ENCODE measurements at places on chromosomes 5 and 9.

GRCh38 chr5:139658928-139659667 is 10.9 kb downstream of the CXXC5 start:
- DNase-seq, result no peak

- DNase-seq, result no peak
Observed at GRCh38 chr9:1442105-1442504, 391.9 kb downstream of the DMRT2 start.

DNA sequence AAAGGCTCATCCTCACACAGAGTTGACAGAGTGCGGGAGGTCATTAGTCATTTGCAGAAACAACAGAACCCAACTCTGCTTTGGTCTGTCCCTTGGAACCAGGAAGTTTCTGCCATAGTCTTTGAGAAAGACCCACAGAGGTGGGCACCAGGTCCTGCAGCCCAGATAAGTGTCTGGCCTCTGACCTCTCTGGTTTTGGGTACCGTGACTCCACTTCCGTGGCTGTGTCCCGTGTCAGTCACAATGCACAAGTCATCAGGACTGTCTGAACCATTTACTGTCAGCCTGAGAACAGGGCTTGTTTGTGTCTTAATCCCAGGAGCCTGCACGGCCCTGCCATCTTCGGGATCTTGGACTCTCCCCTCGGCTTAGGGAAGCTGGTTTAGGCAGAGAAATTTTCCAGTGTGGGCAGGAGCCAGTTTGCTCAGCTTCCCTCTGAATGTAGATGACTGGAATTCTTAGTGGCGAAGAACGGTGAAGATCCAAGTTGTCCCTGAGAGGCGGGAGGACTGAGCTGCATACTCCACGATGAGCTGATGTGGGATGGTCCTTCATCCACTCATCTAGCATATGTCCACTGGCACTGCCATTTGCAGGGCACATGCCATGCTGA is 11.9 kb downstream of the GSN start:
- no peak for DNase-seq

GRCh38 chr5:40227931-40228330 is 451.8 kb upstream of the PTGER4 start:
- no peak for DNase-seq

GRCh38 chr5:56059854-56060253 is 65.1 kb upstream of the IL6ST start:
- no peak for DNase-seq

DNA sequence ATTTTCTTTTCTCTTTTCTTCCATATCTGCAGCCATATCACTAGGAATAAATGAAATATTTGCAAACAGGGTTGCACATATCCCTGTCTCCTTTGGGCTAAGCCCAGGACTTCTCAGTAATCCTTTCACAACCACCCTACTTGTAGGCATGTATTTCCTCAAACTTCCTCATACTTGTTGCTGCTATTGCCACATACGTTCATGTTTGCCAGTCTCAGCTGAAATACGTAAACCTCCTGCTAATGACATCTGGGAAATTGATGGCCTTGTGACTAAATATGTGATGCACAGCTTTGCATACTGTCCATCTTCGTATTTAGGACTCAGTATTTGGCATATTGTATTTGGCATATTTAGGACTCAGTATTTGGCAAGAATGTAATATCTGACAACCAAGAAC is 224.6 kb downstream of the PLK2 start:
- no peak for DNase-seq

DNA sequence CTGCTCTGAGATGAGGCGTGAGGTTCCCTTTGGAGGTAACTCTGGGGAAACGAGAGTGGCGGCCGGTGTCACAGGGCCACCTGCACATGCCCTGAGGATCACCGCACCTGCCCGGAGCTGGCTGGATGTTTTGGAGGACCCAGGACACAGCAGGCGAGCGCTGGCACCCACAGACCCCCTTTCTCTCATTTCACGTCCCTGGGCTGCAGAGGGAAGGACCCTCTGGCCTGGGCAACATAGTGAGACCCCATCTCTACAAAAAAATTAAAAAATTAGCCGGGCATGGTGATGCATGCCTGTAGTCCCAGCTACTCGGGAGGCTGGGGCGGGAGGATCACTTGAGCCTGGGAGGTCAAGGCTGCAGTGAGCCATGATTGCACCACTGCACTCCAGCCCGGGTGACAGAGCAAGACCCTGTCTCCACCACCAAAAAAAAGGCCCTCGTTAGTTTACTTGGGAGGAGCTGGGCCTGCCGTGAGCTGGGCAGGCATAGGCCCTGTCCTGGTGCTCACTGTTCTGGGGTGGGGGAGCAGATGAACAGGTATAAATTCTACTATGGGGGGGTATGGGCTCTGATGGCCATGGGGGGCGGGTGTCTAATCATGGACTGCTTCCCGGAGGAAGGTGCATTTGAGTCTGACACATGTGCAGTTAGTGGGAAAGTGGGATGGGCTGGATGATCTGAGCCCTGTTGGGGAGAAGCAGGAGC is 96.9 kb upstream of the RAPGEF1 start:
- no peak for DNase-seq

- no peak for DNase-seq
Observed at GRCh38 chr5:3359642-3360041, 236.0 kb upstream of the IRX1 start.

GRCh38 chr5:115815006-115815692 is 1.3 kb downstream of the CDO1 start:
- no peak for DNase-seq

GRCh38 chr5:146078566-146078965 is 26.8 kb downstream of the PLAC8L1 start:
- no peak for DNase-seq

DNA sequence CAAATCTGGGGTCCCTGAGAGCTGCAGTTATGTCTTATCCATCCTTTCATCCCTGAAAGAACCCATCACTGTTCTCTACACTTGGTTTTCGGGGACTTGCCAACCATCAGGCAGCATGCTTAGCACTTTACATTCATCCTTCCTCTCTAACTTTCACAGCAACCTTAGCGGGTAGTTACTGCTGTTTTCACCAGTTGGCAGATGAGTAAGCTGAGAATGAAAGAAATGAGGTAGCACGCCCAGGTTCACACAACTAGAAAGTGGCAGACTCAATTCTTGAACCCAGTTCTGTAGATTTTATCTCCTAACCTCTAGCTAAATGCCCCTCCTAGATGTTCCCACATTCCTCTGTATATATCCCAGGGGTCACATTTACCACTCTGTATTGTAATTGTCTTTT is 342.0 kb upstream of the WWC1 start:
- no peak for DNase-seq

GRCh38 chr5:74647096-74647495 is 6.6 kb upstream of the ENC1 start:
- DNase-seq, result no peak

GRCh38 chr9:115593587-115594091 is 475.7 kb upstream of the TNC start:
- peak; percentile 32 for DNase-seq

- no peak for DNase-seq
Observed at GRCh38 chr5:138948471-138949222, 73.5 kb upstream of the LRRTM2 start.

GRCh38 chr9:117013440-117013995 is 326.4 kb downstream of the TRIM32 start:
- DNase-seq, result no peak

- no peak for DNase-seq
Observed at GRCh38 chr5:115186794-115187193, 17.1 kb upstream of the TRIM36 start.

DNA sequence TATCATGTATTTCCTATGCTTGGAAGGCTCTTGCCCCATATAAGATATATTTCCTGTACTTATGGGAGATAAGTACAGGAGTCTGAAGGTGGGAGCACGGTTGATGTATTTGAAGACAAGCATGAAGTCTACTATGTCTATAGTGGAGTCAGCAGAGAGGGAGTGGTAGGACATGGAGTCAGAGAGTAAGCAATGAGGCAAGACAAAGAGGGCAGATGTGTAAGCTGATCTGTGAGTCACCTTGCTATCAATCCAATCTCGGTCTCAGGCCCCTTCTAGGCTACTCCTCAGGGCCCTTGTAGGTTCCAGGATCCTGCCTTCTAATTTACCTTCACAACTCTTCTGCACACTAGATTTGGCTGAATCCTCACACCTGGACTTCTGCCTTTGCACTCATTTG is 105.5 kb downstream of the MACIR start:
- no peak for DNase-seq

GRCh38 chr5:157563373-157563928 is 12.1 kb downstream of the ADAM19 start:
- DNase-seq, result peak; percentile 68

GRCh38 chr5:127834554-127834953 is 131.4 kb downstream of the CCDC192 start:
- no peak for DNase-seq

- peak; percentile 94 for DNase-seq
Observed at GRCh38 chr5:151696470-151697061, 9.9 kb upstream of the SPARC start.

DNA sequence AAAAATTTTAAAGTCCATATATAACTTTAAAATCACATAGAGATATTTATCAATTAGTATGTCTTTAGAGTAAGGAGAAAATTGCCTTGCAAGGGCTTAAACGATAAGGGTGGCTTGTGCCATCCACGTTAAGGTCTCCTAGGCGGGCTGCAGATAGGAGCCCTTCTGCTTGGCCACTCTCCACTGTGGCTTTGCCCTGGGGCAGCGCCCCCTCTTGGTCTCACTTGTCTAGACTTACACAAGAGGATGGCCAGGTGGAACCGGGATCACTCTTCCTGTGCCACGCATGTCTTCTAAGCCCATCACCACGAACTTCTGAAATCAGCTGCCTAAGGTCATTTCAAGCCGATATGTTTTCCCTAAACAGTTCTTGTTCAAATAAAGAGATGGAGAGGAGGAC is 2.9 kb downstream of the FPGS start:
- no peak for DNase-seq

DNA sequence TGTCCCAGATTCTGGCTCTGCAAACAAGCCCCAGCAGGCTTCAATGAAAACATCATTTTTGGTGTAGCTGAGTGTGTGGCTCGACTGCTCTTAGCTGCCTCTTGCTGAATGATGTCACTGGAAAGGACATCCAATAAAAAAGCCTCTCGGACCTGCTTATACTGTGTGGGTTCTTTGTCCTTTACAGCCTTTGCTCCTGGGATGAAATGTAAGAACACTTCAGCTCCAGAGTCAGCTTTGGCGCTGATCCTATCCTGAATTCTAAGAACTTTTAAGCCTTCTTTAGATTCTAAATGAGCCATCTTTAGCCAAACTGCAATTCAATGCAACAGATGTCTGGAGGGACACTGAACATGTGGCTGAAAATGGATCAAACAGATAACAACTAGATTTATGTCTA is 404.6 kb upstream of the C9orf72 start:
- no peak for DNase-seq

GRCh38 chr5:7714119-7714518 is 136.8 kb downstream of the CFAP90 start:
- DNase-seq, result no peak

DNA sequence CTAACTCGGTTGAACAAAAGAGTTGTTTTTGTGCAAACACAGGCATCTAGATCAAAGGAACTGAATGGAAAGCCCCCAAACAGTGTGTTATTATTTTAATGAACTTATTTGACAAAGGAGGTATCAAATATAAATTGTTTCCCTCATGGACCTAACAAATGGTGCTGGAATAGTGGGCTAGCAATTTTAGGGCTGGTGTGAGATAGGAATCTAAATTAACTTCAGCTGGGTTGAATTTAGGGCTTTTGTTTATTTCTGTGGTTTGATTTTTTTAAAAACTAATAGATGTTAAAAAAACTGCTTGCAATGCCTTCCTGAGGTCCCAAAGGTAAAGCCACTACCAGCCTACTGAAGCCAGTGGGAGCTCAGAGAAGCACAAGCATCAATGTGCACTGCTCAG is 42.1 kb downstream of the TTC39B start:
- DNase-seq, result no peak

DNA sequence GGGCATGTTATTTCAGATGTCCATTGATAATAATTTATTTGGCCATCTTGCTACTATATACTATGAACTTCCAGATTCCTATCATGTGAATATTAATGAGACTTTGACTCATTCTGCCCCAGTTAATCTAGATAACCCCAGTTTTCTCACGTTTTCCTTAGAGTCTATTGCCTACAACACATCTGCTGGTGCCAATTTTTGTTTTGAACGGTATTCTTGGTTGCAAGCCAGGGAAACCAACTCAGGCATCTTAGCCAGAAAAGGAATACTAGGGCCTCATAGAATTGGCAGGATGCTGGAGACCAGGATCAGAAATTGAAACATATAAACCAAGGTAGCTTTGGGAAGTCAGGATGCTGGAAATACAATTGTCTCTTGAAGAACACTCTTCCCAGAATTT is 28.0 kb upstream of the NPR3 start:
- no peak for DNase-seq

- no peak for DNase-seq
Observed at GRCh38 chr9:115195912-115196311, 78.0 kb upstream of the TNC start.

DNA sequence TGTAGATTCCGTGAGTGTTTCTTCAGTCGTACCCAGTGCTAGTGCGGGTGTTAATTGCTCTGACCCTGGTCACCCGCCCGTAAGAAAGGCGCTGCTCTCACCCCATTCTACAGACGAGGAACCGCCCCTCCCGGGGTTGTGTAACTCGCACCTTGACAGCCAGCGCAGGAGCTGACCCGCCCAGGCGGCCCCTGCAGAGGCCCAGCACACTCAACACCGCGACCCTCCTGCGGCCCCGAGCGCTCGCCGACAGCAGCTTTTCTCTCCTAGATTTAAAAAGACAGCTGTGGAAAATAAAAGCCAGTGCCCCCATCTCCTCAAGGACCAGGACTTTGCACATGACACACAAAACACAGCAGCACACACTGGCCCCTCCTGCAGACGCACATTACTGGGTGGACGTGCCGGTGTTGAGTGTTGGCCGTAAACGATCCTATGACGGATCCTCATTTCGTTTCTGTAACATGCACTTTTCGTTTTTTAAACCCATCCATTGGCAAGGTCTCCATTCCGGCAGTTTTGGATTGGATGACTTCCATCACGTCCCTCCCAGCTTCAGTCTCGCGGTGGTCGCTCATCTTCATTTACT is 22.9 kb downstream of the OR2V2 start:
- no peak for DNase-seq

- DNase-seq, result no peak
Observed at GRCh38 chr9:32941701-32942100, 59.7 kb downstream of the APTX start.

- DNase-seq, result peak; percentile 61
Observed at GRCh38 chr9:127311239-127311741, 46.7 kb downstream of the GARNL3 start.

DNA sequence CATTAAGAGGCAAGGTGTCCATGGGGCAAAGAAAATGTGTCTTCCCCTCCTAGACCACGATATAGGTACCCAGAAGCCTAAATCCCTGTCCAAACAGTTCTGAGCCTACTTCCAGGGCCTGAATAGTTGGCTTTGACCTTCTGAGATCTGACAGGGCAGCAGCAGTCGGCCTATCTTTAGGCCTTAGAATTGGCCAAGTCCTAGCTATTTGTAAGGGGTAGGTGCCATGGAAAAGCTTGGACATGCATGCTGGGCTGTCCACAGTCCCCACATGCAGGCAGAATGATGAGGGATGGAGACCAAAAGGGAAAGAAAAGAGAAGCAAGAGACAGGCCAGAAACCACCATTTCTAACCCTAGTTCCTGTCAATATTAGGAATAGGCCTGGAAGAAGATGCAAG is 346.1 kb downstream of the ANXA1 start:
- no peak for DNase-seq
